ENCODE measurements at places on chromosomes 2 and 18. TPM values are rescaled to one million over a fixed set of nuclear protein-coding genes. Genes with fewer than 3 reads are reported as not detected.

DNA sequence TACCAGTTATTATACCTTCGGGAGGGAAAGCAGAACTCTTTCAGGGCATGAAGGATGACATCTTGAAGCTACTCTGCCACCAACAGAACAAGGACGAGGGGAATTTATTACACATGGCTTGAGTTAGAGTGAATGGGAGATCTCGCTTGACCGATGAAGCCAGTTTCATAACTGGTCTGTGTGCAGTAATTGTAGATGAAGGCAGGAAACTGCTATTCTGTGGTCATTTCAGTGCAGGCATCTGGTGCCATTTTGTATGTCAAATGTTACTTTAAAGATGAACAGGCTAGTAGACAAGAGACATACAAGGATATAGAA lies 20.5 kb downstream of the GREB1 start:
- DNase-seq, result no peak

DNA sequence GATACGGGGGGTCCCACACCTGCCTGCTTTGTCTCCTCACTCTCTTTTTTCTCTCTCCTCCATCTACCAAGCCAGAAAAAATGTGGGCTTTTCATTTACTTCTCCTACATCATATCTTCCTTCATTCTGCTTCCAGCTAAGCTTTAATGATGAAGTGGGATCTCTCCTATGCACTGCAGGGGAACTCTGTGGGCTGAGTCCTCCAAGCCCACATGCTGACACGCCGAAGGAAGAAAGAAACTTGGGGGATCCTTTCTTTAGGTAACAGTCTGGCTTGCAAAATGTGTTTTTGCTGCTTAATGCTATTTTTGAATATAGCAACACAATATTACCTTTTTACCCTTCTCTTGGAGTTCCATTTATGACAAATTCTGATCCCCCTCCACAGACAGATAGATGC lies 33.6 kb upstream of the YWHAQ start:
- no peak for DNase-seq

- DNase-seq, result peak; percentile 14
Measured at GRCh38 chr2:55415300-55415699, 4.4 kb downstream of the CCDC88A start.

GRCh38 chr2:86298411-86299390 lies 38.7 kb downstream of the REEP1 start:
- no peak for DNase-seq

- no peak for DNase-seq
Measured at GRCh38 chr2:64114063-64114911, 29.9 kb downstream of the PELI1 start.

- DNase-seq, result no peak
Measured at GRCh38 chr2:25310965-25311864, 30.5 kb downstream of the DNMT3A start.

The BOLL gene
- not detected for total RNA-seq

The CD226 gene
- not detected for total RNA-seq

All from OCI-LY7 (cell line).